ENCODE measurements at places on chromosomes 11 and 22.

DNA sequence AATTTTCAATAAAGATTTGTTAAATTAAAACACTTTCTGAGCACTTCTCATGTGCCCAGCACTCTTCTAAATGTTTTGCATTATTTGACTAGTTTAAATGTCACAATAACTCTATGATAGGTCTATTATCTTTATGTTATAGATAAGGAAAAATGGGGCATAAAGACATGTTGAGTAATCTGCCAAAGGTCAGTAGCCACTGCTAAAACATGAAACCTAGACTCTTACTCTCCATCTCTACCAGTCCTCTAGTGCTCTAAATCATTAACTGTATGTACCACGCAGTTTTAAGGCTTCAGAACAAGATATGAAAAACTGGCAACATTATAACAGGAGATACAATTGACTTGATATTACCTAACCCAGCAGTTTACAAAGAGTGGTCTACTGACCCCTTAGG, 6.9 kb downstream of the RAB6A start:
- DNase-seq: no peak

GRCh38 chr22:37023743-37024338, 4.3 kb downstream of the MPST start:
- no peak for DNase-seq

GRCh38 chr22:43860831-43861230, 1.5 kb downstream of the SULT4A1 start:
- DNase-seq: no peak

DNA sequence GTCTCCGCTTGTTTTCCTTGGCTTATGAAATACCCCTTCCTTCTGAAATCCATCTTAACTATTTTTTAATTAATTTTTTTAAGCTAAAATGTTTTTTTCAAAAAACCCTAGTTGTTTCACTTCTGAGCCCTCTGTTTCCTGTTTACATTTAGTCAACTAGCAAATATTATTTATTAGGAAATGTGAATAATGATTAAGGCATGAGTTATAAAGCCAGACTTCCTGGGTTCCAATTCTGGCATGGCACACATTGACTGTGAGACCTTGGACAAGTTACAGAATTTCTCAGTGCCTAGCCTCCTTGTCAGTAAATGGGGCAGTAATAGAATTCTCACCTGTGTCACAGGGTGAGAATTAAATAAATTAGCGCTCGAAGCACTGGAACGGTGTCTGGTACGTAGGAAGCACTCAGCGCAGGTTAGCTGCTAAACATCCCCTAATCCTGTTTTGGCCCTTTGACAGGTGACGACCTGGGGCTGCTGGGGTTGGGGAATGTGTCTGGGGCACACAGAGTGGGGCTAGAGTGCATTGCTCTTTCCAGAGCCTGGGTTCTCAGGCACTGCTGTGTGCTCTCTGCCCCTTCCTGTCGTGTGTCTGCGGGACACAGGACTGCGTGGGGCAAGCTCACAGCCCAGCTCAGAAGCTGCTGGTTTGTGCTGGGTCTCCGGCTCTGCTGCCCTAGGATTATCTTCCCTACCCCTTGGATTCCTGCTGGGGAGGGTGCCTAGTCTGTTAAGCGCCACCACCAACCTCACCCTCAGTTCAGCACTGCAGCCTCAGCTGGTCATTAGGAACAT, 13.1 kb downstream of the PANX1 start:
- no peak for DNase-seq

DNA sequence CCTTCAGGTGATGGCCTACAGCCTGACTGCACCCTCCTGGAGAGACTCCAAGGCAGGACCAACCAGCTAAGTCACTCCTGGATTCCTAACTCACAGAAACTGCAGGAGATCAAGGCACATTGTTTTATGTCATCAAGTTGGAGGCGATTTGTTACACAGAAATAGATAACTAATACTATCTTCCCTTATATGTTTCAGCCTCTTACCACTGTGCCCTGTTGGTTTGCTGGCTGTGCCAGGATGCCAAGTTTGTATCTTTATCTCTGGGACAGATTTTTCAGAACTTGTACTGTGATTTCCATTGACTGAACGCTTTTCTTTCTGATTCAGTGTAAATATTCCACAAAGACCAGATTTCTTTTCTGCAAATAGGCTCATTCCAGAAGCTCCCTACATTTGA, 76.2 kb upstream of the OPCML start:
- no peak for DNase-seq

Measured in stimulated activated CD8-positive, alpha-beta memory T cell treated with anti-CD3 and anti-CD28 coated beads, Interleukin-4, amount 100 ng/mL, for 4 hours (primary cell).